ENCODE measurements at places on chromosomes 6 and 20.
A peak's percentile ranks its signal among the peaks of the same experiment; 100 is the strongest.

- DNase-seq = no peak
Measured at GRCh38 chr20:29443819-29444218, 1813.6 kb upstream of the DEFB115 start.

- peak; percentile 46 for DNase-seq
Measured at GRCh38 chr20:38260378-38261053, at the start of gene KIAA1755. Gene KIAA1755 (minus strand): TSS chr20:38260735. CDS start chr20:38260500, 235 bp downstream.

- no peak for DNase-seq
Measured at GRCh38 chr20:63883201-63883593, 11.7 kb upstream of the DNAJC5 start.

GRCh38 chr20:63829603-63829944 lies 1.5 kb downstream of the ZBTB46 start:
- DNase-seq = no peak

DNA sequence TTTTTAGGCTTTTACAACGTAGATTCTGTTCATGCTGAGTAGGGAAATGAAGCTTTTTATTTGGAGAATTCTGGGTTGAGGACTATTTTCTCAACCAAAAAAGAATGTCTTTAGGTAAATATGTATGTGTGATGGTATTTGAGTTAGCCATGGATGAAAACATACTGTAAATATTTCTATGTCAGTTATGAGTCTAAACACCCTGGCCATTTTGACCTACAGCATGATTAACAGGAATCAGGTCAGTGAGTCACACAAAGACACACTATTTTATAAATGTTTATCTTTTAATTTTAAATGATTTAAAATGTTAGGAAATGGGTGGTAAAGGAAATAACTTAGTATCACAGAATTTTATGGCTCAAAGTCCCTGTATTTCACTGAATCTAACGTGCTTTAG lies 851.7 kb upstream of the MAP3K7 start:
- DNase-seq = no peak

- no peak for DNase-seq
Measured at GRCh38 chr6:84920021-84920420, 155.6 kb upstream of the TBX18 start.

DNA sequence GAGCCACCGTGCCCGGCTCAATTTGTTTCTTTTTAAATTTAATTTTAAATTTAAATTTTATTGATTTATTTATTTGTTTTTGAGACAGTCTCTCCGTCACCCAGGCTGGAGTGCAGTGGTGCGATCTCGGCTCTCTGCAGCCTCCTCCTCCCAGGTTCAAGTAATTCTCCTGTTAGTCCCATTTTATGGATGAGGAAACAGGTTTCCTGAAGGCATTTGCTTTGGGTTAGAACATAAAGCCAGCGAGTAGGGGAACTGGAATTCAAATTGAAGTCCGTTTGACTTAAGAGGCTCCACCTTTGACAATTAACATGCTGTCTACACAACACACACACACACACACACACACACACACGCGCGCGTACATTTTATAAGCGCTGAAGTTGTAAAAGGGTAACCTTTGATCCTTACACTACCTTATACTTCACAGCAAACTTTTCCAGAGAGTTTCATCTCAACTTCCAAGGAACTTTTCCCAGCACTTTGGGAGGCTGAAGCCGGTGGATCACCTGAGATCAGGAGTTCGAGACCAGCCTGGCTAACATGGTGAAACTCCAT lies 232.0 kb downstream of the BCAS1 start:
- no peak for DNase-seq

DNA sequence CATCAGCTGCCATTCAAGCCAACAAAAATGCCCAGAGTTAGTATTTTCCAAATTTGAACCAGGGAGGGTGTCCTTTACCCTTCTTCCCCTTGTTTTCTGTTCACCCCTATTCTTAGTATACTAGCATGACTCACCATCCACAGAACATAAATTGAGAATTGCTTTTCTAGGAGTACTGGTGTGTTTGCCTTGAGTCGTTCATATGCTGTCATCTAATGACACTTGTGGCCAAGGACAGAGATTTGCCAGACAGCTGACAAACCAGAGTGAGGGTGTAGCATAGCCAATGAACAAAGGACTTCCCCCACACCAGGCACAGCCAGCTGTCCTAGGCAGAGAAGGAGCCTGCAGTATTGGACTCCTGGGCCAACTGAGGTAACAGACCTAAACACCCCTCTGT lies 62.2 kb downstream of the FILIP1 start:
- DNase-seq = no peak

GRCh38 chr6:132272776-132273175 lies 128.5 kb downstream of the MOXD1 start:
- DNase-seq = no peak

DNA sequence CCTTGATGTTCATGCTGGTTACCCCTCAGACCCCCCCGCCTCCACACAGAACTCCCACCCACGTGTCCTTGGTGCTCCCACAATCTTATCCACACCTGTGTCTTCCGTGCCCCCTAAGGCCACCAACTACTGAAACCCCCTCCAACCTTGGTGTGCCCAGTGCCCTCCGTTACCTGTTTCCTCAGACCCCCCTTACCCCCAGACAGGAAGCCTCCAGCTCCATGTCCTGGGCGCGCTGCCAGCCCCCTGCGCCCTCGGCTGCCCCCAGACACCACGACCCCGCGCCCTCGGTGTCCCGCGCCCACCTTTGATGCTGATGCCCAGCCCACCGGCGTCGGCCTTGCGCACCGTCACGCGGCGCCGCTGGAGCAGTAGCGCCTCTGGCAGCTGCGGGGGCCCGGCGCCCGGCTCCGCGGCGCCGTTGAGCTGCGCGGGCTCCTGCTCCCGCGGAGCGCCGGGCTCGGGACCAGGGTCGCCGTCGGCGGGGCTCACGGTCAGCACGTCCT lies 504 bp downstream of the SNTA1 start:
- DNase-seq = no peak

GRCh38 chr20:56735084-56735642 lies 106.1 kb downstream of the TFAP2C start:
- DNase-seq = peak; percentile 49

- peak; percentile 80 for DNase-seq
Measured at GRCh38 chr6:28981431-28981832, 23.7 kb downstream of the ZNF311 start.

GRCh38 chr6:142819603-142820337 lies 125.2 kb downstream of the HIVEP2 start:
- DNase-seq = no peak

GRCh38 chr6:15355683-15356099 lies 109.8 kb downstream of the JARID2 start:
- DNase-seq = no peak

GRCh38 chr6:48990739-48991138 lies 472.3 kb downstream of the MMUT start:
- no peak for DNase-seq

GRCh38 chr6:25157183-25157582 lies 122.0 kb upstream of the CARMIL1 start:
- DNase-seq = no peak

DNA sequence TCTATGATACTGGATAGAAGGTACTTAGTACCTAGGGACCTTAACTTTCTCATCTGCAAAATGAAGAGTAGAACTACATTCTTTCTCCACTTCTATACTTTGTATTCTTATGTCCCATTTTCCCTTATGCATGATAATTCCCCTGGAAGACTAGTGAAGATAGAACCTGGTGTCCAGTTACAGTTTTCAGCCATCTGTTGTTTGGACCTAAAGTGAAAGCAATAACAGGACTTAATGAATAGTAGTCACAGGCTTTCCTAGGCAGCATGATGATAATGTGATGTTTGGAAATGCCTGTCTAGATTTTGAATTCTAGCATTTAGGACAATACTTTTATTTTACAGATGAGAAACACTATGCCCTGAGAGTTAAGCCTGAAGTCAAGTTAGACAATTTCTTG lies 153.8 kb downstream of the RIMS1 start:
- no peak for DNase-seq

- no peak for DNase-seq
Measured at GRCh38 chr20:7137395-7138151, 370.1 kb downstream of the BMP2 start.

DNA sequence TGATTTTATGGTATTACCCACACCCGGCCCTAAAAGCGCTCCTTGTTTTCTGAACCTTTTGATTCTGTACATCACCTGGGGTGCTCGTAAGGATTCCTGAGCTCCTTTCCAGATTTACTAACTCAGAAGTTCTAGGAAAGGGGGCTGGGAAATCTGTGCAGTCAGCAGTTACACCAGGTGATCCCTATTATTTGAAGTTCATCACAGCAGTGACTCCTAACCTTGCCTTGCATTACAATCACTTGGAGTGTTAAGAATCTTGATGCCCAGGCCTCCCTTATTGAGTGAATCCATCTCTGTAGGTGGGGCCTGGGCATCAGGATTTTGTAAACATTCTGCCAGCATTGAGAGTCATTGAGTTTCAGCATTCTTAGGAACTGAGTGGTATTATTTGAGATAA lies 44.7 kb downstream of the BMP6 start:
- no peak for DNase-seq

DNA sequence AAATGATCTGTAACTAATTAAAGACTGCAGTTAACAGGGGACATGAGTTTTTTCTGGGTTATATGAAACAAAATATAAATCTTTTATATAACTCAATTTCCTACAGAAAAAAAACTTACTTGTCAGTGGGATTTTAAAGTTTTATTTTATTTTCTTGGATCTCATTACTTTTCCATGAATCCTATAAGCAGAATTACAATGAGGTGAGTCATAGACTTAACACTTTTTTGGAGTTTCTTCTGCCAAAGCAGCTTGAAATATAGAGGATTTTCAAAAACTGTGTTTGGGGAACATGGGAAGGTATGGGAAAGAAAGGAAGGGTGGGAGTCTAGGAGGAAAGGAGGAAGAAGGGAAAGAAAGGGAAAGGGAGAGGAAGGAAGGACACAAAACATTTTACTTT lies 130.7 kb downstream of the AIG1 start:
- no peak for DNase-seq

DNA sequence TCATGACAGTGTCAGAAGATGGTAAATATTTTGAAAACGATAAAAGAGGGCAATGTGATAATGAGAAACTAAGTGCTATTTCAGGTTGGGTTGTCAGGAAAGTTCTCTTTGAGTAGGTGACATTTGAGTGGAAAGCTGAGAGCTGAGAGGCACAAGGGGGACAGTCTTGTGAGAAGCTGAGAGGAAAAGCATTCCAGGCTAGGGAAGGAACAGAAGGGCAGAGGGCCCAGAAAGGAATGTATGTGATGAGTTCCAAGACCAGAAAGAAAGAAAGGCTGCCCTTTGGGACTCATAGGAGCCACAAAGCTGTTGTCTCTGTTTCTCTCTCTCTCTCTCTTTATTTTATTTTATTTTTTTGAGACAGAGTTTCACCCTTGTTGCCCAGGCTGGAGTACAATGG lies 7.6 kb upstream of the RNF182 start:
- no peak for DNase-seq

All from ELF-1 (cell line).